ENCODE measurements at places on chromosomes 2 and 18.

DNA sequence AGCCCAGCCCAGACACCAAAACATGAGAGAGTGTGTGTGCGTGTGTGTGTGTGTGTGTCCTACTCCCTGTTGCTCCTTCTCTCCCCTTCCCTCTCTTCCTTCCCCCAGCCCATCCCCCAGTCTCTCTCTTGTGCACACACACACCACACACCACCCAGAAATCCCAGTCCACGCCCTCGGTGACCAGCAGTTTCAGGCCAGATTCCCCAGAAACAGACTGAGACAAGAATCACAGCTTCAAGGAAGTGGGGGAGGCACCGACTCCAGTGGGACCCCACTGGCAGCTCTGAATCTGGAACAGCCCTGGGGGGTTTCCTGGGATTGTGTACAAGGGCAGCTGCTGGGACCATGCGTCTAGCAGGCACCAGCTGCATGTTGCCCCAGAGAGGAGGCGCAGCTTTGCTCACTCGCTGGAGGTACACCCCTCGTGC, 113.5 kb downstream of the NDUFA10 start:
- no peak for DNase-seq

- no peak for DNase-seq
Observed at GRCh38 chr2:177322801-177323261, 58.3 kb upstream of the NFE2L2 start.

- no peak for DNase-seq
Observed at GRCh38 chr18:6086731-6087130, 191.4 kb upstream of the TMEM200C start.

DNA sequence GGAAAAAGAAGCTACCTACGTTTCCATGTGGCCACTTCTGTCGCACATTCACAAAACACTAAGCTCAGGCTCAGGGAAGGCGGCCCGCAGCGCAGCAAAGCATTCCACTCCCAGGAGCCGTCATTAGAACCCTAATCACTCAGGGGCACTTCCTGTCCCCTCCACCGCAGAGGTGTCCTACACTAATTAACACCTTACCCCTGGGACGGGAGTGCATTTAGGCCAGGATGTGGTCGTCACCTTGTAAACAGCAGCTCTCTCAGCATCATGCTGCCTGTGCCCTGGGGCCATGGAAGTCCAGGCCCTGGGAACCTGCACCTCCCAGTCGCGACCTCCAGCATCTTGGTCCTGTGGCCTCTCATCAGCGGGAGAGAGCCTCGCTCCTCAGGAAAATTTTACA, 359.8 kb upstream of the SALL3 start:
- DNase-seq: no peak

GRCh38 chr18:31680831-31681568, 3.4 kb downstream of the B4GALT6 start:
- DNase-seq: no peak

DNA sequence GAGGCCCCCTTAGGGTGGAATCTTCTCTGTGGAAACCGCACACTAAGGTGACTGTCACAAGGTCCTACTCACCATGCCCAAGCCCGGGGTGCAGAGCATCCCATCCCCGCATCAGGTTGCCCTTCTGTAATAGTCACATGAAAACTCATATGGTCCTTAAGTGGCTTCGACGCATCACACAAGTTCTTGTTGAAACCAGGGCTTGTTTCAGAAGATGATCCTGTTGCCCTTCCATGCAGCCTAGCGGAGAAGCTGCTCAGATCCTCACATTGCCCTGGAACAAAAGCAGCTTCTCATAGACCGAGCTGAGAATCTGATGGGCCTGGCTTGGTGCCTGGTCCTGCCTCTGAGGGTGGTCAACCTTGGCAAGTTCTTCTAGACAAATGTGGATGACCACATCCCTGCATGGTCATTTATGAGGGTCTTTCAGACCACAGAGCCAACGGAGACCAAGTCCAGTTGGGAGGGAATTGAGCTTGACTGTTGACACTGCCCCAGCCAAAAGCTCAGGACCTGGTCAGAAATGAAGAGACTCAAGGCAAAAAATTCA, 54.1 kb downstream of the PDCL3 start:
- DNase-seq: no peak

DNA sequence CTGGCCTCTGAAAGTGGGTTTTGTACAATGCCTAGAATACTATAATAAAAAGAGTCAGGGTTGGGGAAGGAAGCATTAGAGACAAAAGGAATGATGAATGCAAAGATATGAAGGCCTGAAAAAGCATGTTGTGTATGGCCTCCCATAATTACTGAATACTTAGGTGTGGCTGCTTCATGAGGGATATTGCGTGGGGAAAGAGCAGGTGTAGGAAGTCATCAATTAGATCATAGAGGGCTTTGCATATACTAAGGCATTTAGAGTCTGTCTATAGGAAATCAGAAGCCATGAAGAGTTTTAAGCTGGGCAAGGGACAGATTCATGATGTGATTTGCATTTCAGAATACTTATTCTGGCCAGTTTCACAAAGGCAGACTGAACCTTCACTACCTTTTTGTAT, 48.2 kb downstream of the NCOA1 start:
- no peak for DNase-seq

DNA sequence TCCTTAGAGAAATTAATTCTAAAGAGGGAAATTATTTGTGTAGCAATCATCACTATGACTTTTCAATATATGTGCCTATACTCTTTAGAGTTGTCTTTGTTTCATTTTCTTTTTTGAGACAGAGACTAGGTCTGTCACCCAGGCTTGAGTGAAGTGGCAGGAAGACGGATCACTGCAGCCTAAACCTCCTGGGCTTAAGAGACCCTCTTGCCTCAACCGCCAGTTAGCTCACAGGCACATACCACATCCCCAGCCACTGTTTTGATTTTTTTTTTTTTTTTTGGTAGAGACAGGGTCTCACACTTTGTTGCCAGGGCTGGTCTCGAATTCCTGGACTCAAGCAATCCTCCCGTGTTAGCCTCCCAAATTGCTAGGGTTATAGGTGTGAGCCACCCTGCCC, 12.4 kb downstream of the YWHAQ start:
- no peak for DNase-seq

DNA sequence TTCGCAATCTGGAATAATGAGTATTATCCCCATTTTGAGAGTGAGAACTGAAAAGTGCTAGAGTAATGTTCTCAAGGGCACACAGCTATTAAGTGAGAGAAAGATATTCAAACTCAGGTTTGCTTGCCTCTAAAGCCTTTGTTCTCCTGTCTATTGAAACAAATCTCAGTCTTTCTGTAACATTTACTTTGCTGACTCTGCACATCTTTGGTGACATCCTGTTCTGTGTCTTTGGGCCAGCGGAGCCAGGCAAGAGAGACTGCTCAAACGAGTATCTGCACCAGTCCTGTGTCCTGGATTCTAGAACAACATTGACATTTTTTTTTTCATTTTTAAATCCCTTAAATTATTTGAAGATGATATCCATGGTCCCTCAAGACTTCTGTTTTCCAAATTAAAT, 1539.2 kb upstream of the PIK3C3 start:
- DNase-seq: no peak

GRCh38 chr2:120867290-120868241, 131.9 kb downstream of the GLI2 start:
- no peak for DNase-seq

DNA sequence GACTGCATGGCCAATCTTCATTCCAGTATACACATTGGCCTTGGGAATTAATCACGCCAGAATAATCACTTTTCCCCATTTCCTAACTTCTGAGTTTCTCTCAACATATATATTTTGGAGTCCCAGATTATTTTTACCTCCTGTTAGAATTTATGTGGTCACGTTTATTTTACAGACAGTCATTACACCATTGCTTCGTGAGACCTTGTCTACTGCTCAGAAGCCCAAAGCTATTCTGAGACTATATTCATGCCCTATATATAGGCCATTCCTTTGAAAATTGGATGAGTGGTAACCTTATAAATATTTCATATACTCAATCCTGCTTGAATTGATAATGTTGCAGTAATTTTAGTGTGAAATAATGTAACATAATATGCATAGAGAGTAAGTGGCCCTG, 610.0 kb upstream of the CDH2 start:
- no peak for DNase-seq

GRCh38 chr2:181619516-181619915, 37.4 kb downstream of the CERKL start:
- DNase-seq: no peak

DNA sequence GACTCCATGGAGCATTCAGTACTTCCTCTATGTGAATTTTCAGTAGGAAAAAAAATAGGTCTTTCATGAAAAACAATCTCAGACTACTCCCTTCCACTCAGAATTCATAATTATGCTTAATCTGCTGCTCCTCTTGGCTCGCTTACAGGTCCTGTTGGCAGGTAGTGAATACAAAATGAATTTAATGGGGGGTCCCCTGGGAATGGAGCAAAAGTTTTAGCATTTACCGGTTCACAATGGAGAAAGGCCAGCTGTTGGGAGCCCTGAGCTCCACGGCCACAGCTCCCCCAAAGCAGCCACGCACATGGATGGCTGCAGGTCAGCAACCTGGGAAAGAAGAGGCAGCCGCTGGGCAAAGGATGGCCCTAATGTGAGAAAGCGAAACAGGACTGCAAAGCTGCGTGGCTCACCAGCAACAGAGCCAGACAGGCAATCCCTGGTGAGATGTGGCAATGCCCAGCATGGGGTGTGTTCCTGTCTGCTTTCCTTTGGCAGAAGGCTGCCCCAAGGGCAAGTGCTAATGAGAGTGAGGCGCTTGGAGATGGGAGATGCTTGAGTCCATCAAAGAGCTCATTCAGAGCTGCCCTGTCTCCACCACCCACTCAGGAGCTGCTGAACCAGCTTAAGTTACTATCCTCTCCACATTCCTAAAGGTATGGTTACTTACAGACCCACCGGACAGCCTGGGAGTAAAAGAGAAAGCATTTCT, 447.4 kb downstream of the EPHA4 start:
- no peak for DNase-seq

GRCh38 chr2:124081154-124081716, 56.1 kb downstream of the CNTNAP5 start:
- DNase-seq: no peak

DNA sequence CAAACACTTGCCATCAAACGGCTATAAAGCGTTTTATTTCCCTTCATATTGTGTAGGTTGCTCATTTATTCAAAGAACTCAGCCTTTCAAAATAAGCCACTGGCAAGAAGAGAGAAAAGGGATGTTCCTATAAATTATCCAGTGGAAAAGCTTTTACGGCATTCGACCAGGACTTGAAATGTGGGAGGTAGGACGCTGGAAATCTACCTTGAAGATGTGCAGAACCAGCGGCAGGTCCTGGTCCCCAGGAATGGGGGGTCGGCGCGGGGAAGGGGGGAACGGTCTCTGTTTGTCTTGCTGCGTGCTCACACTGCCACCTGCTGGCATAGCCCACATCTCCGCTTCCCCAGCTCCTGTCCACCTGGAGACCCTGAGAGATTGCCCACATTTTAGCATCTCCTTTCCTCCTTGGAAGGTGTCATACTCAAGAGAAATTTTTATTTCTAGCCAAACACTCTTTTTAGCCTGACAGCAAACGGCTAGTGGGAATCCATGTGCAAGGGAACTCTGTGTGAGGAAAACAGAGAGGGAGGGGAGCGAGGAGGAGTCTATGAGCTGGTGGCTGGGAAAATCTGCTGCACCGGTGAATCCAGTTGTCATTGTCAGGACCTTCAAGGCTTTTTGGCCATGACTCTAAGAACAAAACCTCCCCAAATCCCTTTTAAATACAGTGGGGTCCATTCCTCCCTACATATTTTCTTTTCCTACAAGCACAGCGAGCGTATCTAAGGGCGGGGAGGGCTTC, 349.0 kb upstream of the PKDCC start:
- DNase-seq: no peak

DNA sequence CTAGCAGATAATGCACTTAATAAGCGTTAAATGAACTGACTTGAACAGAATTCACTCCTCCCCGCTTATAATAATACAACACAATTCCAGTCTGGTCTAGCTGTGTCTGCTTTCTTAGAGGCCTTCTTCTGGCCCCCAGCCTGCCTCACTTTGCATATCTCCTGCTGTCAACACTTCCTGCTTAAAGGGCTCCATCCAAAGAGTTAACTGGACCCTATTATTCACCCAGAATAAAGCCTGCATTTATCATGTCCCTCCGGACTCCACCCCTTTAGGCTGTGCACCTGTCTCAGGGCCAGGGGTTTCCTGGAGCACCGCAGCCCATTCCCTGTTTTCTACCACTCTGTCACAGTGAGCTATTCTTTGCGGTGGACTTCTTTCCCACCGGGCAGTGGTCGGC, 292.8 kb upstream of the FBXO11 start:
- DNase-seq: no peak

- DNase-seq: no peak
Observed at GRCh38 chr2:196096982-196097745, 28.5 kb upstream of the DNAH7 start.

- DNase-seq: no peak
Observed at GRCh38 chr2:195342061-195342460, 315.0 kb upstream of the SLC39A10 start.

DNA sequence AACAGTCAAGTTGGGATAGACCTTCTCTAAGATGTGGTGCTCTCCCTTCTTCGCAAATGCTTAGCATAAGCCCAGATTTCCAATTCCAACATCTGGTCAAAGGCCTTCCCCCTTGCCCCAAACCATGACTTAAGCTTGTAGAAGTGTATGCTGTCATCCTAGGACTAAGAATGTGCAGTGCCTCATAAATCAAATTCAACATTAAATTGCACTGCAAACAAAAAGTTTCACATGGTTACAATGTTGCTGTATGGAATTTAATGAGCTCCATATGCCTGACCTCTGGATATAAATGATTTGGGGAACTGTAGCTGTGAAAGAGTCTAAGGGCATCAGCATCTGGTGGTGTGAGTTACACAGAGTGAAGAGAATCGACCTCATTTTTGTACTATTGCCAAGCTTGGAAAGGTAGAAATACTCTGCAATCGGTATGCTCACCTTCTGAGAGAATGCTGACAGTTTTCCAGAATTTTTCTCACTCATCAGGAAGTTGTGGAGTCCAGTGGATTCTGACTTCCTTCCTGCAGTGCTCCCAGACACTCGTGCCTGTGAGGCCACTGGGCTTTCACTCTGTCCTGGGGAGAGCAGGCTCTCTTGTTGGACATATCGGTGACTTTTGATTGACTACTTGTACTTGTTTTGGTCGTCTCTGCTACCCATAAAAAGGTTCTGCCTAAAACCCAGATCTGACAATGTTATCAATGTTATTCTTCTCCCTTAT, 40.6 kb downstream of the FASTKD2 start:
- no peak for DNase-seq

GRCh38 chr2:236787885-236788284, 218.3 kb downstream of the ACKR3 start:
- no peak for DNase-seq

GRCh38 chr18:2979129-2979528, 33.8 kb downstream of the LPIN2 start:
- no peak for DNase-seq

GRCh38 chr18:3279201-3280185, 17.6 kb downstream of the MYL12B start:
- DNase-seq: no peak

GRCh38 chr2:2777876-2778275, 446.8 kb upstream of the MYT1L start:
- DNase-seq: no peak

- DNase-seq: no peak
Observed at GRCh38 chr2:58769864-58770234, 528.7 kb upstream of the FANCL start.

DNA sequence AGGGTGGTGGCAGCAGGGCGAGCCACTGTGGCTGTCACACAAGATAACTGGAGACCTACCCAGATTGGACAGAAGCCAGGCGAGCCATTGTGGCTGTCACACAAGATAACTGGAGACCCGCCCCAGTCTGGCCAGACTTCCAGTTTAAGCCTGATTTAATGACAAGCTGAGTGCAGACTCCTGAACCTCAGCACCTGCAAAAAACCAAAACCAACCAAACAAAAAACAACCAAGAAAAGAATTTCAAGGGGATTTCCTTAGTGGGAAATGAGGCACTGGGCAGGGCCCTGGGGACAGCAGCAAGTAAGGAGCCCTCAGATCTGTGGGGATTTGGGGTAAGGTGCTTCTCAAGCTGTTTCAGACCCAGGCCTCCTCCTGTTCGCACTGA, 95.2 kb upstream of the BOD1L2 start:
- DNase-seq: no peak
